Stimulated activated CD4-positive, alpha-beta T cell treated with anti-CD3 and anti-CD28 coated beads, Interleukin-1b, Interleukin-23, amount 100 ng/mL, for 48 hours (primary cell): ENCODE measurements at places on chromosomes 7 and 10.

GRCh38 chr7:149245244-149245643 lies 5.8 kb downstream of the ZNF212 start:
- DNase-seq, result peak; percentile 79

DNA sequence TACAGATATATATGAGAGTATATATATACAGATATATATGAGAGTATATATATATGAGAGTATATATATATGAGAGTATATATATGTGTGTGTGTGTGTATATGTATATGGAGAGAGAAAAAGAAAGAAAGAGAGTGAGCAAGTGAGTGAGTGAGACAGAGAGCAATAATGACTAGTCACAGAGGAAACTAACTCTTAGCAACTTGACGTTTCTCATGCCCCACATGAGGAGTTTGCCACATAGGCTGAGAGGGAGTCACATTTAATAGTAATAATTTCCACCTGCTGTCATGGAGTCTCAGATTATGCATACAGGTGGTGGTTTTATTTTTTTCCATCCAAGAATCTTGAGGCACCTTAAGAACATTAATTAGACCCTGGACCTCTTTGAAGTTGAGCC lies 199.9 kb downstream of the GATA3 start:
- DNase-seq, result peak; percentile 52

- no peak for DNase-seq
Observed at GRCh38 chr10:86635402-86635801, 18.9 kb upstream of the OPN4 start.

GRCh38 chr10:110432814-110433565 lies 64.7 kb upstream of the DUSP5 start:
- DNase-seq, result no peak

DNA sequence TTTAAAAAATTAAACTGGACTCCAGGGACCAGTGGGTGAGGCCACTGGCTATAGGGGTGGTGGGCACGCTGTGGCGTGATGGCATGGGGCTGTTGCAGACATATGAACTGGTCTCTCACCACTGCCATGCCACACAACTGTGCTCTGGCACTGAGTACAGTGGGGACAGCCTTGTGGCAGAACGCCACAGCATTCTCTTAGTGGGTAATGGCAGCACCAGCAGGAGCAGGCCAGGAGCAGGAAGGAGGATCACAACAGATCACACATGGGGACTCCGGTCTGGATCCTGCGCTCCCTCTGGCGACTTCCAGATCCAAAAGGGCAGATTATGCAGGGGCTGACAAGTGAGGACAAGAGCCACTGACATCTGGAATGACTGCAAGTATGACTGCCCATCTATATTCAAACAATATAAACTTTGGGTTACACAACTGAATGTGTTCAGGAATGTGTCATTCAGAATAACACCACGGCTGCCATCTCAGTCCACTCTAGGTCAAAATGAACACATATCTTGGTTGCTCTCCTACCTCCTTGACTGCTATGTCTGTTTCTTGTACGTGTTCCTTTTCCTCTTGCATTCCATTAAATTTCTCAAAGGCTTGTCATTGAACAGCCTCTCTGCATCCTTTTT lies 176.0 kb downstream of the KMT2E start:
- DNase-seq, result no peak

DNA sequence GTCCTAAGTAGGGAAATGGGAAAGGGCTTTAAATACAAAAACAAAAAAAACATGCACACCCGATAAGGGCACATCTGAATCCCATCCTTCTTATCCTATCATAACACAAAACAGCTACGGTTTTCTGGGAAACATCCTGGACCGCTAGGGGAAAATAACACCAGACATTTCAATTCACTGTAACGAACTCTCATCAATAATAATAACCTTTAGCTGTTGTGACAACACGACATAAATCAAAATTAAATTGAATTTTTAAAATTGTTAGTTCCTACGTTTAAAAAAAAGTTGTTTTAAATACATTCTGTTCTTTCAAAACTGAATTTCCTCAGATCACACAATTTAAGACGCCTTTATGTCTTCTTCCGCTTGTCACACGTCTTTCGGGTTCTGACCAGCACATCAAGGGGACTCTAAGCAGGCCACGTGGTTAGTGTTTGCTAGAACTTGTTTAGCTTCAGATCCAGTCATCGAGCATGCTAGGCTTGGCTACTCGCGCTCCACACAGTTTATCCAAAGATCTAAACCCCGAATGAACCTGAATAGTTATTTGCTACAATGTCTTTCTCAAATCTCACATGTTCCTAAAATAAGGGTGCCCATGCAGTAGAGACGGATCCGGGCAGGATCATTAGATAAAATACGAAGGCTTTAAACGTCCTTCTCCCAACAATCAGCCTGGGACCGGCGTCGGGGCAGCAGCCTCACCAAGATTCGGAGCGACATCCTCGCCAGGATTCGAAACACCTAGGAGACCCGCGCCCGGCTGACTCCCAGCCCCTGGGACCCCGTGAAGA lies 839 bp downstream of the IKZF5 start:
- DNase-seq, result peak; percentile 50

DNA sequence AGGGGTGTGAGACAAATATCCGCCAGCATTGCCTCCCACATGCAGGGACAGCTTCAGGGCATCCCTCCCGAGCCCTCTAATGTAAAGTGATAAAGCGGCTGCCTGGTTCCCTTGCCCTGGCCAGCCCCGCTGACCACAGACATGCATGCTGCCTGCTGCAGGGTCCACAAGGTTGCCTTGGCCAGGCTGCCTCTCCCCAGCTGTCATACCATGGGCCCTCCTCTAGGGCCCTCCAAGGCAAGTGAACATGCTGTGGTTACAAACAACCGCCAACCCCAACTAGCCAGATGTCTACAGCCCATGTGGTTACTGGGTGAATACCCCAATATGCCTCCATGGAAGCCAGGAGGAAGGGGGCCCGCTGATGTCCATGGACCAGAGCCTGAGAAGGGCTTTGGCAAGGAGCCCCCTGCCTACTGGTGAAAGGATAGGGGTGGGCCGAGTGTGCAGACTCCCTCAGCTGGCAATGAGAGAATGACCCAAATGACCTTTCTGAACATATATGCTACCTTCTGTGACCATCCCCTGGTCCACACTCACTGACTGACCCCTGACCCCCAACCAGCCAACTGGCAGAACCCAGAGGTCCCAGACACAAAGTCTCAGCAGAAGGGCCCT lies 37.4 kb downstream of the GRID1 start:
- no peak for DNase-seq
